Mesothelial cell of epicardium (in vitro differentiated cells): ENCODE measurements at places on chromosomes 1 and 21.

- DNase-seq: no peak
Measured at GRCh38 chr1:236009191-236009590, 55.7 kb downstream of the NID1 start.

DNA sequence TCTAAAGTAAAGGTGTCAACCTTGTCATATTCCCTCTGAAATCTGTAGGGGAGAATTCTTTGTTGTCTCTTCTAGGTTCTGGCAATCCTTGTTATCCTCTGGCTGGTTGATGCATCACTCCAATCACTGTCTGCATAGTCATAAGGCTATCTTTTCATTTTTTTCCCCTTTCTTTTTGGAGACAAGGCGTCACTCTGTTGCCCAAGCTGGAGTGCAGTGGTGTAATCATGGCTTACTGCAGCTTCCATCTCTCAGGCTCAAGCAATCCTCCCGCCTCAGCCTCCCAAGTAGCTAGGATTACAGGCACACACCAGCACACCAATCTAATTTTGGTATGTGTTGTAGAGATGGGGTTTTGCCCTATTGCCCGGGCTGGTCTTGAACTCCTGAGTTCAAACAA, 12.9 kb downstream of the DPYD start:
- DNase-seq: no peak

DNA sequence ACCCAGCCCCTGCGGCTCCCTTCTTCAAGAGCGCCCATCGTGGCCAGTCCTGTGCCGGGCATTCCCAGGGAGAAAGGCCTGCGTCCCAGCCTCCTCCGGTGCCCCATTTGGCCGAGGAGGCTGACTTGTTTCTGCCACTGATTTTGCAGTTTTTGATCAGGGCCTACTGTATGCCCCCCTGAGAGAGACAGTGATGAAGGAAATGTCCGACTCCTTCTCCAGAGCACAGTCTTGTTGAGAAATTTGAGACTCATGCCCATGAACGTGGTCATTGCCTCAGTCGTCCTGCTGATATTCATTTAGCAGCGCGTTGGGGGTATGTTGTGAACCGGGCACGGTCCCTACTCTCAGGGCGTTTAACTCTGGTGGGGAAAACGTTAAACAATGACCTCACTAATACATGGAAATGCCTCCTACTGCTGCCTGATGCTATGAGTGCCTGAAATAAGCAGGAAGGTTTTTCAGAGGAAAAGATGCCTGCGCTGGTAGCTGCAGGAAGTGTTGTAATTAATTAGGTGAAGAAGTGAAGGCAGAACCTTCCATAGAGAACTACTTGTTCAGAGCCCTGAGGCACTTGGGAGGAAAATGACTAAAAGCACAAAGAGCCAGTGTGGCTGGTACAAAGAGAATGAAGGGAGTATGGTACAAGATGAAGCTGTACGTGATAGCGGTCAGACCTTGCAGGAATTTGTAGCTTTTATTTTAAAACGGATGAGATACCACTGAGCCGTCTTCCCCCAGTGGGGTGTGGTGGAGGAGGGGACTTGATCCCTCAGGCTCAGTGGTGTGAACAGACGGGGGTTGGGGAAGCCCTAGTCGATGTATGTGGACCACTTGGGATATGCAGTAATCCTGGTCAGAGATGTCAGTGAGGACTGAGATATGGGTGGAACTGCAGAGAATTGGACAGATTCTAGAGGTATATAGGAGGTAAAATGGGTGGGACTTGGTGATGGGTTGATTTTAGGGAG, 730 bp downstream of the ZCCHC17 start:
- no peak for DNase-seq

- no peak for DNase-seq
Measured at GRCh38 chr1:91701472-91701869, 184.5 kb downstream of the TGFBR3 start.

- DNase-seq: no peak
Measured at GRCh38 chr1:197356723-197357533, 88.9 kb downstream of the CRB1 start.

DNA sequence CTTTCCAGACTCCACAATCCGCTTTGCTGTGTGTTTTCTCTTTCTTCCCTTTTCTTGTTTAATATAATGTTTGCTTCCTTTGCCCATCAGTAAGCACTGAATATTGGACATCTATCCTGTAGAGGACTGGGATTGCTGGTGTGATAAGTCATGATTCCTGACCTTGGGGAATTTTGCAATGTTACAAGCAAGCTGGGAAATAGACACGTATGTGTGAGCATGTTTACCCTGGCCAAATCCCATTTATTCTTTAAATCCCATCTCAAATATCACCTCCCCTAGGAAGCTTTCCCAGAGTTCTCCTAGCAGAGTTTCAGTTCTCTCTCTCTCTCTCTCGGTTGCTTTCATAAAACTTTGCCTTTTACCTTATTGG, 155.3 kb downstream of the ROR1 start:
- DNase-seq: no peak

DNA sequence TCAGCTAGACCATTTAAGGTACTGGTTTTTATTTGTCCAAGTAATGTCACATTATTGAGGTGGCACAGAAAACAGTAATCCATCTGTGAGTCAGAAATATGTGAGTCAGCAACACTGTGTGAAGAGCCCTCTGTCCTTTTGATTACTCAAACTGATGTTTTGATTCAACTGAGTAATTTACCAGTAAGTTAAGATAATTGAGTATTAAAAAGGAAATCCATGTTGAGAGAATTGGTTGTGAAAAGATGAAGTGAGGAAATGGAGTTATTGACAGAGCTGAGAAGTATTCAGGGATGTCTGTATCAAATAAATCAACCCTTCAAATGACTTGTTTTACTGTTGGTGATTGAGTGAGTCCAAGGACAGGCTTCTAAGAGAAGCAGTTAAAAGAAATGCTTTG, 302.7 kb upstream of the SGIP1 start:
- no peak for DNase-seq

GRCh38 chr1:209662879-209663327, 10.7 kb upstream of the LAMB3 start:
- DNase-seq: no peak
